ENCODE measurements at places on chromosomes 13 and 19.

GRCh38 chr13:111383591-111384440, 63.4 kb downstream of the TEX29 start:
- no peak for DNase-seq

- DNase-seq: no peak
Observed at GRCh38 chr19:16233836-16234551, 36.3 kb downstream of the AP1M1 start.

- no peak for DNase-seq
Observed at GRCh38 chr13:41282129-41282571, 18.8 kb upstream of the MTRF1 start.

GRCh38 chr19:39502640-39503417, 4.1 kb downstream of the DLL3 start:
- DNase-seq: peak; percentile 67

DNA sequence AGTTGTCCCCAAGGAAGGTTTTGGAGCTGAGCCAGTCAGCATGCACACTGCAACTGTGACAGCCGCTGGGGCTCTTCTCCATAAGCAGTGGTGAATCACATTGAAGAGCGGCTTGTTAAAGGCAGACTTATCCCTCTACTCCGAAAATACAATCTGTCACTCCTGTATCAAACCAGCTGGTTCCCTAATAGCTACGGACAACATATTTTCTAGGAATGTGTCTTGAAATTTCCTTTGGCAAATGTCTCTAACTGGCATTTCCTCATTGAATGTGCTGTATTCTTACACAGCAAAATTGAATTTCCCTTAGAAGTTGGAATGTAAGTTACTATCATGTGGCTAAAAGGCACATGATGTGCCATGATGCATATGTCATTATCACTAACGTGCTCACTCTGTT, 104.0 kb upstream of the GPR12 start:
- no peak for DNase-seq

DNA sequence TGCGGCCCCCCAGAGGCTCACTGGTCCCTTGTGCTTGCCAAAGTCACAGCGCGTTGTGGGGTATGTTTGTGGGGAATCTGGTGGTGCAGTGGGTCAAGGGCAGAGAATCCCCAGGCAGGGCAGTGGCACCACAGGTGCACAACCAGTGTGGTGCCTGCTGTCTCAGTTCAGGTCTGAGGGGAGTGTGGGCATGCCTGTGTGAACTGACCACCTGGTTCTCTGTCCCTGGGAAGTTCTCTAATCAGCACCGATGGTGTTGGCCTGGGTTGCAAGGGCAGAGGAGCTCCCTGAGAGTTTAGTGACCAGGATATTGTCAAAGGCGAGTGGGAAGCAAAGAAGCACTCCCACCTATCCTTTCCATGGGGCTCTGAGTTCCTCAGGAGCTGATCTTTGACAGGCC, 37.7 kb downstream of the ACSBG2 start:
- DNase-seq: no peak

- no peak for DNase-seq
Observed at GRCh38 chr13:63198071-63198470, 1782.4 kb upstream of the PCDH20 start.

GRCh38 chr19:5913739-5914357, at the start of gene CAPS:
Gene CAPS (plus strand): TSS chr19:5914254. CDS start chr19:5914407, 153 bp downstream.
- no peak for DNase-seq

GRCh38 chr13:107842562-107843180, 372.7 kb downstream of the LIG4 start:
- DNase-seq: no peak

GRCh38 chr13:94248454-94249228, 230.8 kb downstream of the DCT start:
- DNase-seq: no peak

GRCh38 chr19:17579661-17580244, 24.3 kb downstream of the COLGALT1 start:
- DNase-seq: no peak

- DNase-seq: no peak
Observed at GRCh38 chr13:59274958-59275727, 888.6 kb downstream of the DIAPH3 start.

All from activated T-helper 1 cell treated with Interleukin-2 at 50 U/mL for 16 hours (primary cell).